Cortex of kidney (tissue), 1 donor: ENCODE measurements at places on chromosomes 11 and 22.

GRCh38 chr11:83125577-83125976 lies 31.4 kb upstream of the PCF11 start:
- no peak for DNase-seq

DNA sequence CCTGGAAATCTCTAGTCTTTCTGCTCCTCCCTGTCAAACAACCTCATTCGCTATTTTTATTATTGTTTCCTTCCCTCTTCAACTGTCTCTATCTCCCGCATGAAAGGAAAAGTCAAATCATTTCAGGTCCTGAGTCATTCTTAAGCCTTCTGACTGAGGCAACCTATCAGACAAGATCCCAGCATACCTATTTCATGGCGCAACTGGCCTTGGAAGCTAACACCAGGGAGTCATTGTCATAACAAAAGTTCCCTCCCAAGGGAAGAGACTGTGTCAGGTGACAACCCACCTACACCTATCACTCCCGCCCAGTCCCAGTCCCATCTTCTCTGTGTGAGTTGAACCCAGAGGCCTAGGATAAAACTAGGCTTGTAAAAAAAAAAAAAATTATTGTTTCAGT lies 10.2 kb upstream of the ARHGAP42 start:
- no peak for DNase-seq

DNA sequence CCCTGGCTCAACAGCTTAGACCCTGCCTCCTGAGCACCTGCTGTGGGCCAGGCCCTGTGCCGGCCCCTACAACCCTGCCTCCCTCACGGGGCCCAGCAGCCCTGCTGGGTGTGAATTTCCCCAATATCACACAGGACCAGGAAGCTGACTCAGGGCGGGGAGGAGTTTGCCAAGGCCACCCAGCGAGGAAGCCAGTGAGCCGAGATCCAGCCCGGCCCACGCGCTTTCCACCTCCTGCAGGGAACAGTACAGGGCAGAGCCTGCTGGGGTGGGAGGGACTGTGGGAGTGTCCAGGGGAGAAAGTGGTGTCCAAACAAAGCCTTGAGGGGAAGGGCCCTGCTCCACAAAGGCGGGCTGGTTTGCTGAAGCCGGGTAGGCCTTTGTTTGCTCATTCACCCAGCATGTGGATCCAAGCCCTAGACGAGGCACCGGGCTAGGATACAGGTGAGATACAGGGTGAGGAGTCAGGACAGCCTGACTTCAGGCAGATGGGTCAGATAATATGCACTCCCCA lies 26.8 kb downstream of the RPL3 start:
- DNase-seq = no peak

GRCh38 chr11:118193910-118194566 lies 17.6 kb upstream of the SCN2B start:
- DNase-seq = no peak

- no peak for DNase-seq
Observed at GRCh38 chr22:35582218-35582860, 34.8 kb downstream of the MB start.

DNA sequence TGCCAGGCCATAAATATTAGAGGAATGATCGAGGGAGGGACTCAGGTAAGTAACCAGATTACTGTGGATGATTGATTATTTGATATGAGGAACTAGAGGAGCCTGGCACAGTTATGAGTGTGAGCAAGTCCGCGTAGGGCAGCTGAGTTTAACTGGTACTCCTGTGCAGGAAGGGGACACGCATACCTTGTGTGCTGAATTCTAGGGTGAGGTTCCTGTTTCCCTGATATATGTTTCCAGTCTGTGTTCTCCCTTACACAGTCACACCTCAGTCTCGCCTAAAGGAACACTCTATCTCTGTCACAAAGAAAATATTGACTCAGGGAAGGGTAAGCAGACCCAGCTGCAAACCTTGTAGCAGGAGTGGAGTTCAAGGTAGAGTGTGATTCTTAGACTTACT lies 17.4 kb downstream of the SGSM3 start:
- no peak for DNase-seq

DNA sequence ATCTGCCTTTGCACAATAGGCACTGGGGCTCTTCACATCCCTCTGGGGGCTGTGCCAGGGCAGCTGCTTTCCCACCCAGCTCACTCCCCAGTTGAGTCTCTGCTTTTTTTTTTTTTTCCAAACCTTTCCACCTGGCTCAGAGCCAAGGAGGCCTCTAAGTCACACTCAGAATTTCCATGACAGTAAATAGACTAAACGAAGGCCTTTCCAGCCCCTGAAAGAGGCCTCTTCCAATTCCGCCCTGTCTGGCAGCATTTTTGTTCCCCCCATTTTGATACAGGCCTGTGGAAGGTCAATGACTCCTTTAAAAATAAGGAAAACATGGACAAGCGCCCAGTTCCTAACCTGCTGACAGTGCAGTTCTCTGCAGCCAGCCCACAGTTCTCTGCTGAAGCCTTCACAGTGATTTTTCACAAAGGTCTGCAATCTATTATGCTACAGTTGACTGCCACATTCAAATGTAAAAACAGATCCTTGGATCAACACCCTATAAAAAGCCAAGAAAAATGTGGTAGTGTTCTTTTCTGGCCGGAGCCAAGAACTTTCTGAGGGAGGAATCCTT lies 107.5 kb upstream of the SESN3 start:
- DNase-seq = no peak

DNA sequence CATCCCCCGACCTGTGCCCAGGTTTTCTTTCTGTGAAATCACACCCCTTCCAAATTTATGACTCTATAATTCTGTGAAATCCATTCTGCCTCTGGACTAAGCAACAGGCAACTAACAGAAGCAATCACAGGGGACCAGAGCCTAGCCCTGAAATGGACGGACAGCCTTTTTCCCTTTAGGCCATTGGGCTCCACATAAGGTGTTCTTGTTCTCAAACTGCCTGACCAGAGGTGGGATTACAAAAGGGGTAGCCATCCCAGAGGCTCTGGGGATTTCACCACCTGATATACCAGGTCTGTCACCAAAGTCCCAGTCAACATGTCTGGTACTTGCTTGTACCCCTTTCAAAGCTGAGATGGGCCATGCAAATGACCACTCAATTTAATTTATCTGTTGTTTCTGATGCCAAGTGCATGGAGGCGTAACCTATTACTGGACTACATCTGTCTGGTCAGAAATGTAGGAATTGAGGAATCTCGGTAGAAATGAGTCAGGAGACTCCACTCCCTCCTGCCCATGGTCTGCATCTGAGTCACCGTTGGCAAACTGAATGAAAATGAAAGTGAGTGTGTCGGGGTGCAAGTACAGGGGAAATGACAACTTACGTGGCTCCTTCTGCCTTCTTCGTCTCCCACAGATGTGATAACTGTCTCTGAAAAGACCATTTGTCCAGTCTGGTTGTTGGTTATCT lies 10.2 kb downstream of the DKK3 start:
- DNase-seq = no peak

DNA sequence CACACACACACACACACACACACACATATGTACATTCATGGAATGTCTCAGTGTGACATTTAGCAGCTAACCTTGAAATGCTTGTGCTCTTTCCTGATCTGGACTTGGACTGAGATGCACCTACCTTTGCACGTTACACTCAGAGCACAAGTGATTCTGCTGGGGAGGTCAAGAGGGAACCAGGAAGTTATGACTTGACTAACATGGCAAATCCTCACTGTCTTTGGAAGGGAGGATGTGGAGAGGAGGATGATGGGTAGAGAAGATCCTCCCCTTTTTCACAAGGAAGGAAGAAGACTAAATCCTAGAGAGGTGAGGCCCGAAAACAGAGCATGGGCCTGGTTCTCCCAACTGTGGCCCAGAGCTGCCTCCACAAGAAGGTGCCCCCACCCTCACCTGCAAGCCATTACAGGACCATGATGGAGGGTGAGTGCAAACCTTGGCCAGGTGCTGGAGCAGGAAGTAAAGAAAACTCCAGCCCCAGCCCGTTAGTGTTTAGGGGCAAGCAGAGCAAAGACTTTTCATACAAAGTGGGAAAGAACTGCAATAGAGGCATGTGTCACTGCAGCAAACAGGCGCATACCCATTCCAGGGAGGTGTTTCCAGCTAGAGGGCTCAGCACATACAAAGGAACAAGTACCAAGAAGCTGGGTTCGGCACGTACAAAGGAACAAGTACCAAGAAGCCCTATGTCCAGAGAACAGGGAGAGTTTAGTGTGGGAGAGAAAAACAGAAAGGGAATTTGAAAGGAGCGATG lies 26.4 kb downstream of the SCN4B start:
- no peak for DNase-seq

DNA sequence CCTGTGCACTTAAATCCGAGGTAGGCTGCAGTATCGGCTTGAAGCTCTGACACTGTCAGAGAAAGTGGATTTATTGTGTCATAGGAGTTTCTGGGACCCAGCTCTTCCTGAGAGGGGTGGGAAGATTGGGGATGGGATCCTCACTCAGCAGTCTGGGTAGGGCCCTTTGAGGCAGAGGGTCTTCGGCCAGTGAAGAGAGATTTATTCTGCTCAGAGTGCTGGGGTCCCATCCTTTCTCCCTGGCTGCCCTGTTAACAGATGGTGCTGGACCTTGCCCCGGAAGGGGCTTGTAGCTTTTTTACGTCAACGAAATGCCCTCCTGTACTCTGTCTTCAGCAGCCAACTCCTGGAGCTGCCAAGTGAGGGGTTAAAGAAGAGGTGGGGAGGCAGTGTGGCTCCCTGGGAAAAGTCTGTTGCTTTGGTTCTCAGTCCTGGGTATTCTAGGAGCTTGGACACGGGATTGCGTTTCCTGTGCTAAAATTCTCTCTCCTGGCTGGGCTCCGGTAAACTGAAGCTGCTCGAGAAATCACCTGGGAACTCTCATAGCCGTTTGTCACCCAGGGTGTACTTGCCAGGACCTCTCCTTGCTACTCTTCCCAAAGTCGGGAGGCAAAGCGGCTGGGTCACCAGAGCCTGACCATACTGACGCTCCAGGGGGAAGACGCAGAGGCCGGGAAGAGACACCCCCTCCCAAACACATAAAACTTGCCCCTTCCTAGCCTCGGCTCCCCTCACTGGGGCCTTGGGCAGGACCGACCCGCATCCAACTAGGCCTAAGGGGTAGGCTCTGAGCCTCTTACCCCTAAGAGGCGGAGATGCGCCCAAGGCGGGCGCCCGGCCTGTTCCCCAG lies 806 bp upstream of the SMDT1 start:
- no peak for DNase-seq

DNA sequence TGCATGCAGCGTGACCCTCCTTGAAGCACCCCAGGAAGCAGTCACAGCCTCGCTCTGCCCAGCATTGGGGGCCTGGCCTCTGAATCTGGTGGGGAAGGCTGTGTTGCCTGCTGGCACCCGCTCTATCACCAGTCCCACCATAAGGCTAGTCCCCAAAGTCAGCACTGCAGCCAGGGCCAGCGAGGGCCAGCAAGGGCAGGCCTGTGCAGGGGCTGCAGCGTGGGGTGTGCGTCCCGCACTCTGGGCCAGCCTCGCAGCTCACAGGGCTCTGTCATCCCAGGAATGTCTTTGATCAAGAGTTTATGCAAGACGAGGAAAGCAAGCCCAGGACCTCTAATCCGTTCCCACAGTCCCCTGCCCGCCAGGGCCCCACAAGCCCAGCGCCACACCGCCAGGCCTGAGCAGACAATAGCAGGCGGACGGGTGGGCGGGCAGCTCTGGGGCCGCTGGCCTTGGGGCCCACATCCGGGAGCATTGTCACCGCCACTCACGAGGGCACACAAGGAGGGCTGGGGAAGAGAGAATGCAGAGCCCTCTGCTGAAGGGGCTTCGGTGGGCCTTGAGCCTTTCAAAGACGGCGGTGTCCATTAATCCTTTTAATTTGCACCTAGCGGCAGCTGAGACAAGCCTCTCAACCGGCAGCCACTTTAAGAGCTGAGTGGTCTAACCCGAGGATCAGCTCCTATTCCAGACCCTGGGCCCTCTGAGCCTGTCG lies 17.1 kb downstream of the LTO1 start:
- no peak for DNase-seq

GRCh38 chr11:61362542-61362875 lies 335 bp downstream of the TMEM138 start:
- DNase-seq = no peak

- DNase-seq = no peak
Observed at GRCh38 chr11:2888266-2888968, 2.8 kb upstream of the CDKN1C start.

- no peak for DNase-seq
Observed at GRCh38 chr11:126465573-126466188, 110.2 kb downstream of the ST3GAL4 start.

- no peak for DNase-seq
Observed at GRCh38 chr11:65434057-65434666, 11.6 kb downstream of the NEAT1 start.

DNA sequence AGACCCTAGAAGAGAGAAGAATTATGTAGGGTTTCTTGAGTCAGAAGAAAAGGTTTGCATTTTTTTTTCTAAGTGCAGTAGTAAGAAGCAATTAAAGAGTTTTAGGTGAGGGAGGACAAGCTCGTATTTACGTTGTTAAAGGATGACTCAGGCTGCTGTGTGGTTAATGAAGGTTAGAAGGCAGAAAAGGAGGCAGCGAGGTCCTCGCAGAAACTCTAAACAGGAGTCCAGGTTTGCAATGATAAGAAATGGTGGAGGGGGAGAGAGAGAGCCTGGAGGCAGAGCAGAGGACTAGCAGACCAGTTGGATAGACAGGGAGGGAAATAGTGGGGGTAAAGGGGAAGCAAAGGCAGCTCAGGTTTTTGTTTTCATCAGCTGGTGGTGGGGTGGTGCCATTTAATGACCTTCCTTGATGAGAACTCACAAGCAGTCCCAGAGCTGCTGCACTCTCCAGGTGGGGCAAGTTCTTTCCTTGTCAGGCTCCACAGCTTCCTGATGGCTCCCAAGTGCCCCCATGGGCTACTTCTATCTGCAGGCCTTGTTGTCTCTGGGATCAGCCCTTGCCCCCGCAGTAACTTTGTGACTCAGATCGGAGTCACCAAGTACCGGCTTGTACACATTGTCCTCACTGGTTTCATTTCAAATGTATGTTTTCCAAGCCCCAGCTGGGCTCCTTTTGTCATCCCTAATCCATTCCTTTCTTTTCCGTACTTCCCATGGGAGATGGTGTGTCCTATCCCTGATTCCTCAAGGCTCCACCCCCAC lies 8.3 kb upstream of the INSC start:
- DNase-seq = no peak

DNA sequence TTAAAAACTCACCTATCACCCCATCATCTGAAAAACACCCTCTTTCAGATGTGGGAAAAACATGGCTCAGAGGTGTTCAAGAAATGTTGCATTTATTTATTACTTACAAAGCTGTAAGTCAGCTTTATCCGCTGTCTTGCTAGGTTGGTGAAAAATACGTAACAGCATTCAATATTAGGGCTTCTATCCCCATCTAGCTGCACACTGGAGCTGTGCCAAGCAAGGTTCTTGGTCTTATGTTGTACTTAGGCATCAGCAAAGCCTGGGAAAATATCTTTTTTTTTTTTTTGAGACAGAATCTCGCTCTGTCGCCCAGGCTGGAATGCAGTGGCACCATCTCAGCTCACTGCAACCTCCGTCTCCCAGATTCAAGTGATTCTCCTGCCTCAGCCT lies 7.5 kb downstream of the SERPING1 start:
- DNase-seq = no peak

GRCh38 chr11:128508770-128509510 lies 78.4 kb downstream of the ETS1 start:
- no peak for DNase-seq

GRCh38 chr11:64823568-64824119 lies 13.3 kb upstream of the MEN1 start:
- DNase-seq = no peak

GRCh38 chr11:69630424-69630823 lies 10.5 kb upstream of the CCND1 start:
- no peak for DNase-seq

GRCh38 chr22:39171623-39172264 lies 19.3 kb upstream of the CBX7 start:
- no peak for DNase-seq
